CD4-positive, alpha-beta T cell treated with Interleukin-6 at 100 ng/mL for 8 hours (primary cell): ENCODE measurements at places on chromosomes 4 and X.

- DNase-seq: peak; percentile 28
Measured at GRCh38 chrX:132001127-132001526, 22.0 kb upstream of the STK26 start.

DNA sequence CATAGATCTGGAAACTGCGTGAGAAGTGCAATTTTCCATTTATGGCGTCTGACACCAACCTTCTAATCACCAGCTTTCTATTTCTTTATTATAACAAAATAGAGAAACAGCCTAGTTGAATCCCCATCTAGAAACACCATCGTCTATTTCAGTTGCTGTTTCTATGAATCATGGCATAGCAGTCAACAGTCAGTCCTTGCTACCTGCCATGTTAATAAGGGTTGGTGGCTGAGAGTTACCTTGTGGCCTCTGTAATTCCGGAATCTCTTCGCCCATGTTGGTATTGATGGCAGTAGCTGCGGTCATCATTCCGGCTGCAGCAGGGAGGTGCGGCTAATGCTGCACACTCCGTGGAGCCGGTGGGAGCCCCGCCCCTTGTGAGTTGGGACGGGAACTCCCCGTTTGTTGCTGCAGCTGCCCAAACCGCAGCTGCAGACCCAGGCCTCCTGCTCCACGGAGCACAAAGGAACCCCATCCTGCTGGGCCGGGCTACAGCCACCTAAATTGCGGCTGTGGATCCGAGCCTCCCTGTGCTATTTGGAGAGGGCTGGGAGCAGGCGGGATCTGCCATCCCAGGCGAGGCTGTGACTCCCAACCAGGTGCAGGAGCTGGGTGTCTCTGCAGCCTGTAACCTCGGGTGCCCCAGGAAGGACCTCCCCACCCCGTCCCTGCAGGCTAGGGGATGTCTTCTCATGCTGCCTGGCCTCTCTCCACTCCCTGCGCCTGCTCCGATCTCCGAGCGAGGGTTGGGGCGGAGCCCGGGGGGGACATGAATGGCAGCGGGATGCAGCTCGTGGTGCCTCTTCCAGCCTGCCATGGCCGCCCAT, 115.4 kb upstream of the STK26 start:
- no peak for DNase-seq

DNA sequence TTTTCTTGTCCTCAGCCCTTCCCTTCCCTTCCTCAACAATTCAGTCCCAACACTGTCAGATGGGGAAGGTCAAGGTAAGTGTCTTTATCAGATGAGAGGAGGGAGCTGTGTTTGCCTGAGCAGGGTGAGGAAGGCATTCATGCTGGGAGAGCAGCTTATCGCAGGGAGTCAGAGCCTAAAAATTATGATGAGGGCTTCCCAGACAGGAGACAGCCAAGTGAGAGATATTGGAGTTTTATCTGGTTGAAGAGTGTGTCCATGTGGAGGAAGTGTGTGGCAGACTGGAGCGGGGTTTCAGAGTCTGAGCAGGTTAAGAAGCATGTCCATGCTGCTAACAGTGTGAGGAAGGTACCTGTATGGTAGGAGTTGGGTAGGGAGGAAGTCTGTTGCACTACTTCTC, 18.4 kb downstream of the BEX4 start:
- no peak for DNase-seq

DNA sequence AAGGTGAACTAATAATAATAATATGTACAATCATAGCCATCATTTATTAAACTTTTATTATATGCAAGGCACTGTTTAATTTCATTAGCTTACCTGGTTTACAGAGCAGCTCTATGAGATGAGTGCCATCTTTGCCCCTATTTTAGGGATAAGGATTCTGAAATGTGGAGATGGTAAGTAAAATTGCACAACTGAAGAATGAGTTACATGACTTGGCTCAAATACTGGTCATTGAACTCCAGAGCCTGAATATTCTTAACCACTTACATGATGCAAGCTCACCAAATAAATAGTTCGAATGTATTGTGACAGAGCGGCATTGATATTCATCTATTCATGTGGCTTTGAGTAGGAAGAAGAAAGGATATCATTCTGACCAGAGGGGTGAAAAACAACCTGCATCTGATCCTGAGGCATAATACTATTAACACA, 11.7 kb downstream of the ALB start:
- DNase-seq: no peak

DNA sequence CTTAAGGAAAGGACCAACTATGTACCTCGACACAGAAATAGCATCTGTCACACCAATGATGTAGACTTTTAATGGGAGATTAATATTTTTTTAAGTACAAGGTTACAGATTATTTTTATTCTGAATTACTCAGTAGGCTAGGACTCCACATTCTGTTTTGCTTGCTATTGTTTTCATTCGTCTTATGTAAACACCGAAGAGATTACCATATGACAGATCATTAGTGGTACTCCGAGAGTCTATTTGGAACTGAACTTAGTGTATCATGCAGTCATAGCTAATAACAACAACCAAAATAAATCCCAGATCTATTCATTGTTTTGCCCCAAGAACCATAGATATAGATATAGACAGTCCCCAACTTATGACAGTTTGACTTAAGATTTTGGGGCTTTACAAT, 139.7 kb upstream of the SPRY1 start:
- no peak for DNase-seq

DNA sequence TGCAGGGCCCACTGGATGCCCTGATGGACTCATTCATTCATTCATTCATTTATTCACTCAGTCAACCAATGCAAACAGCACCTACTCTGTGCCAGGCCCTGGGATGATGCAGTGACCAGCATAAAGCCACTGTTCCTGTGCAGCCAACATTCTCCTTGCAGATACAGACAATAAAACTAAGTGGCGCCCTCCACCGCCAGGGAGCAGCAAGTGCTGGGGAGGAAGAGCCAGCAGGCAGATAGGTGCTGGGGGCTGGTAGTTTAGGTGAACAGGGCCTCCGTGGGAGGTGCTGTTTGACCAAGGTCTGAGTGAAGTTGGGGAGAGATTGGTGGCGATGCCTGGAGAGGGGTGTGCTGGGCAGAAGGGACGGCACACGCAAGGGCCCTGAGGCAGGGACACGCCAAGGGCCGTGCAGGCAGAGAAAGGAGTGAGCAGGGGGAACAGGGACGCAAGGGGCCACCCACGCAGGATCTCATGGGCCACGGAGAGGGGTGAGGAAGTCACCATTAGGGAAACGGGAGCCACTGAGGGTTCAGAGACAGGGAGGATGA, 65.5 kb downstream of the WFS1 start:
- DNase-seq: no peak
